ENCODE measurements at places on chromosomes 2 and 18. TPM values are rescaled to one million over a fixed set of nuclear protein-coding genes. Genes with fewer than 3 reads are reported as not detected.

CRYGD gene
- total RNA-seq, result 0.98 TPM

UGT1A4 gene
- not detected for total RNA-seq

KCNIP3 gene
- total RNA-seq, result 1.9 TPM

NAGK gene
- 59.9 TPM for total RNA-seq

CNTNAP5 gene
- 0.17 TPM for total RNA-seq

GPR17 gene
- total RNA-seq, result not detected

C1QL2 gene
- 0.88 TPM for total RNA-seq

LYPD6B gene
- 2.2 TPM for total RNA-seq

DSEL gene
- total RNA-seq, result 20.6 TPM

C1GALT1C1L gene
- total RNA-seq, result not detected

RAB17 gene
- total RNA-seq, result 83.8 TPM

TCF4 gene
- total RNA-seq, result 118 TPM

ICOS gene
- total RNA-seq, result not detected

REG3G gene
- total RNA-seq, result not detected

- no peak for DNase-seq
Observed at GRCh38 chr2:40220177-40220925, 231.5 kb downstream of the SLC8A1 start.

DNA sequence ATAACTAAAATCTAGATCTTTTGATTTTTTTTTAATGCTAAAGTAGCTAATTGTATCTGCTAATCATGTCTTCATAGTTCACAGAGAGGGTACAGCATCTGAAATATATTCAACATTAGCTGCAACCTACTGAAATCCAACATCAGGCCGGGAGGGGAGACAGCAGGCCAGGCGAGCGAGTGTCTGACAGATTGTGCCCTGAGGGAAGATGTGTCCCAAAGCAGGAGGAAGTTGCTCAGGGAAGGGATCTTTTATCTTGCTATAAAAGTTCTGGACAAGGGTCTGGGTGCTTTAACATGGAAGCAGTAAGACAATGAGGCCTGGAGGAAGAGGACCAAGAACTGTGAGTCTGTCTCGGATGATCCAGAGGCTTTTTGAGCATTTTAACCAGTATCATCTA, 274.1 kb downstream of the AFF3 start:
- no peak for DNase-seq

DNA sequence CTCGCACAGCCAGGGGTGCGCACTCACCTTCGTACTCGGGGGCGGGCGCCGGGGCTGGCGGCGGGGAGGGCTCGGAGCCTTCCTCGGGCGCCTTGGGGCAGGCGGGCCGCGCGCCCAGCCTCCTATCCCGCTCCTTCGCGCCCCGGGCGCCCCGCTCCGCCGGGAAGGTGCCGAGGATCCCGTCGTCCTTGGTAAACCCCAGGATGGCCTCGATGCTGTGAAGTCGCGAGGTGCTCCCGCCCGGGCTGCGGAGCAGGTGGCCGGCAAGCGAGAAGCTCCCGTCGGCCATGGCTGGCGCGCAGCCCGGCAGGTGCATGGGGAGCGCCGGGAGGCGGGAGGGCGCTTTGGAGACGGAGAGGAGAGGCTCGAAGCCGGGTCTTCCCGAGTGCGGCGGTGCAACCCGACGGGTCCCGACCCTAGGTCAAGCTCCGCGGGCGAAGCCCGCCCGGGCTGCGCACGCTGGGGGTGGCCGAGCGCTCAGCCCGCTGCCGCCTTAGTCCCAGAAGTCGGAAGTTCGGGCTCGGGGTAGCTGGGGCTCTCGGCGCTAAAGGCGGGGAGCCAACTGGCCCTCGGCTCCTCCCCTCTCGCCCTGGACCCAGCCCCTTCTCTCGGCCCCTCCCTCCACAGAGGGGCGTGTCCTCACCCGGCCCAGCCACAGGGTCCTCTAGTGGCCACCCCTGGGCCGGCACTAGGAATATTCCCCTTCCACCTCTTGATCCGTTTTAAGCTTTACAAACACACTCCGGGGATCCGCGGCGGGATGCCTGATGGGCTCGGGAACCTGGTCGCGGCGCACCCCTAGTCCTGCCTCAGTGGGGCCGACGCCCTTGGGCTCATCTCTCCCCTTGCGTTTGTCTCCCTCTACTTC, at the start of gene RAX:
TSS of gene RAX (minus strand) at position 564 of the 868 bp plus-strand sequence. CDS start at position 316, 248 bp downstream.
- no peak for DNase-seq

- DNase-seq, result no peak
Observed at GRCh38 chr2:57878866-57879210, 167.8 kb upstream of the VRK2 start.

GRCh38 chr2:152861349-152861942, 143.0 kb downstream of the ARL6IP6 start:
- DNase-seq, result peak; percentile 5

GRCh38 chr2:203751685-203752271, 45.3 kb downstream of the CD28 start:
- no peak for DNase-seq

DNA sequence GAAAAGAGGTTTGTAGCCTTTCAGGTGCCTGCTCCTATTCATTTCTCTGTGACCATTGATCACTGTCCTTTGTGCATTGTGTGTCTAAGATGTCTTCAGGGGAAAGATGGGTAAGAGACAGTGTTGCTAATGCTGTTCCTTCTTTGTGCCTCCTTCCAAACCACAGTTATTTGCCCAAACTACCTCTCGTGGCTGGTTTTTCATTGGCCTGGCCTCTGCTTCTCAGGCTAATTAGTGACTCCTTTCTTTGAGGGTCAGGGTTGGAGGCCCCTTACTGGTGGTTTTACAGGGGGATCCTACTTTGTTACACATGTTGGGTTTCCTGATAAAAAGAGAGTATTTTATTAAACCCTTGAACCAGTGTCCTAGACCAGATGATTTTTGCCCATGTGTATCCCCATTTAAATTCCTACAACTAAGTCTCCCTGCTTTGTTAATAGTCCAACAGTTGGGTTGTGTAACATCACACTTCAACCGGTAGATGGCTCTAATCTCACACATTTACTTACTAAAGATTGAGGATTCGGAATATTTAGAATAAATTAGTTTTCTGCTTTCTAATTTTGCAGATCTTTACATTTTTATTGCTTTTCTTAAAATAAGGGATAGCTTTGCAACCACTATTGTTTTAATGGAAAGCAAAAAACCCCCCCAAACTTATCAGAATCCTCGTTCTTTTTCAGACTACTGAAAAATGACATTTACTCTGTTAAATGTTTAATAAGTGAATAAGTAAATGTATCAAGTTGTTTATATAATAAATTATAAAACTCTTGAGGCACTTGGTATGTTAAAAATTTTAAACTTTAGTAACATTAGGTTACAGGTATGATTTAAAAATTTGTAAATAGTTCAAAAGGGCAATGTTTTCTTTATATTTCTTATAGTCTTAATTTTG, 2.4 kb downstream of the MARS2 start:
- no peak for DNase-seq

GRCh38 chr18:24200494-24201290, 61.8 kb downstream of the CABYR start:
- DNase-seq, result no peak

- DNase-seq, result no peak
Observed at GRCh38 chr18:36176177-36176584, 11.1 kb upstream of the MOCOS start.

DNA sequence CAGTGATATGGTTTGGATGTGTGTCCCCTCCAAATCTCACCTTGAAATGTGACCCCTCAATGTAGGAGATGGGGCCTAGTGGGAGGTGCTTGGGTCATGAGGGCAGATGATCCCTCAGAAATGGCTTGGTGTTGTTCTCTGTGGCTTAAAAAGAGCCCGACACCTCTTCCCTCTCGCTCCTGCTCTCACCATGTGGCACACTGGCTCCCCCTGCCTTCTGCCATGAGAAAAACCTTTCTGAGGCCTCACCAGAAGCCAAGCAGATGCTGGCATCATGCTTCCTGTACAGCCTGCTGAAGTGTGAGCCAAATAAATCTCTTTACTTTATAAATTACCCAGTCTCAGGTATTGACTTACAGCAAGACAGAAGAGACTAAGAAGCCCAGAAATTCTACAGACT, 357.1 kb downstream of the NRXN1 start:
- DNase-seq, result peak; percentile 29

- peak; percentile 33 for DNase-seq
Observed at GRCh38 chr18:25672490-25672889, 320.5 kb upstream of the ZNF521 start.

- DNase-seq, result no peak
Observed at GRCh38 chr18:77208964-77209363, 40.7 kb upstream of the GALR1 start.

- no peak for DNase-seq
Observed at GRCh38 chr18:50315100-50315871, 27.8 kb upstream of the CXXC1 start.

DNA sequence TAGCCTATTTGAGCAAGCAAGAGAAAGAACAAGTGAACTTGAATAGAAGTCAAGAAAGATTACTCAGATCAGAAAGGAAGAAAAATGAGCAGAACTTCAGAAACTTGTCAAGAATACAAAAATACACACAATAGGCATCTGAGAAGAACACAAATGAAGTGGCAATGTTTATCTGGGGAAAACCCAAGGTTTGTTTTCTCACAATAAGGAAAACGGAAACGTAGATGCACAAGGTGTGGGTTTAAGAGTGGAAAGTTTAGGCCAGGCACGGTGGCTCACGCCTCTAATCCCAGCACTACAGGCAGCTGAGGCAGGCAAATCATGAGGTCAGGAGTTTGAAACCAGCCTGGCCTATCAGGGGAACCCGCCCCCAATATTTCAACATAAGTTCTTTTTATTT, 159.5 kb upstream of the GYPC start:
- DNase-seq, result no peak

GRCh38 chr2:232483311-232483922, 4.2 kb downstream of the ECEL1 start:
- DNase-seq, result no peak

GRCh38 chr2:191363267-191363666, 118.1 kb downstream of the MYO1B start:
- DNase-seq, result no peak

DNA sequence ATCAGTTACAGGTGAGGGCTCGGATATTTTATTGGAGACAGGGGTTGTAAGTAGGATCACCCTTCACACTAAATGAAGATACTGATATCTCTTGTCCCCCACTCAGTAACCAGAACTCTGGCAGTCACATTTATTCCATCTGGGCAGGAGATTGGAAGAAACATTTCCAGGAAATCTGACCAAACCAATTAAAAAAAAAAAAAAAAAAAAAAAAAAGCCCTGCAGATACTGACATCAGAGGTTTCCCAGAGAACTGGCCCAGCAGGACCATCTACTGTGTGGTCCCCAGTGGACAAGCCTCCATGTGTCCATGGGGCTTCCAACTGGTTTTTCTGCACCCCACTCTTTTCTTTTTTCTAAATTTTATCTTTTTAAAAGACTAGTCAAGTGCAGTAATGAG, 41.3 kb downstream of the SH2D6 start:
- no peak for DNase-seq

DNA sequence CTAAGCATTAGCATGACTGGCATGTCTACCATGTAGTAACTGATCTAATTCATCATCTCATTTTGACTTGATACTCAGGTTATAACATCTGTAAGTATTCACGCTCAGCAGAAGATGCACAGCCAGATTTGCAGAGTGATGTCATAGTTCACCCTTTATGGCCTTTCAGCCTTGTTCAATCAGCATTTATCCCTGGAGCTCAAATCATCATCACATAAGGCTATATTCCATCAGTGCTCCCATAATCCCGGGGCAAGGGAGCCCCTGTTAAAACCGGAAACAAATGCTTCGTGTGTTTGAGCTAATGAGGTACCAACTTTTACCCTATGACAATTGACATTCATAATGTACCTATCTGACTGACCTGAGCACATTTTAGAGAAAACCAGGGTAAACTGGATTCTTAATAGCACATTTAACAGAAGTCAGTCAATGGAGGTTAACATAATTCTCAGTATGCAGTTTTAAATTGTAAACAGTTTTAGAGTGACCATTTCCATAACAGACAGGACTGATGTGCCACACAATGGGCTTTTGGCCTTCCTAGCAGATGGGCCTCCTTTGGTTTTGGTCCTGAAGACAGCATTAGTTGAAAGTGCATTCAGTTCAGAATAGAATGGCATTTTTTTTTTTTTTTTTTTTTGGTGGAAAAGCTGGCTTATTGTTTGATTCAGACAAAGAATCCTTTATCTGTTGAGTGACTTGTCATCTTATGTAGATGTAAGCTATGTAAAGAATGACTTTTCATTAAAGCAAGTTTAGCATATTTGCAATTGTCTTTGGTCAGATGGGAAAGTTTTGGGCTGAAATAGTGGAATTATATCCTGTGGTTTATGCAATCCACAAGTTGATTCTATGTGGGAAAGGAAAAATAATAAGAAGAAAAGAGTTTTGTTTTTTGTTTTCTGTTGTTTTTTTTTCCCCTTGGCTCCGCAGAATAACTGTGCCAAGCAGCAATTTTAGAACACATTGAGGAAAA, 866.0 kb upstream of the ACVR2A start:
- no peak for DNase-seq

DNA sequence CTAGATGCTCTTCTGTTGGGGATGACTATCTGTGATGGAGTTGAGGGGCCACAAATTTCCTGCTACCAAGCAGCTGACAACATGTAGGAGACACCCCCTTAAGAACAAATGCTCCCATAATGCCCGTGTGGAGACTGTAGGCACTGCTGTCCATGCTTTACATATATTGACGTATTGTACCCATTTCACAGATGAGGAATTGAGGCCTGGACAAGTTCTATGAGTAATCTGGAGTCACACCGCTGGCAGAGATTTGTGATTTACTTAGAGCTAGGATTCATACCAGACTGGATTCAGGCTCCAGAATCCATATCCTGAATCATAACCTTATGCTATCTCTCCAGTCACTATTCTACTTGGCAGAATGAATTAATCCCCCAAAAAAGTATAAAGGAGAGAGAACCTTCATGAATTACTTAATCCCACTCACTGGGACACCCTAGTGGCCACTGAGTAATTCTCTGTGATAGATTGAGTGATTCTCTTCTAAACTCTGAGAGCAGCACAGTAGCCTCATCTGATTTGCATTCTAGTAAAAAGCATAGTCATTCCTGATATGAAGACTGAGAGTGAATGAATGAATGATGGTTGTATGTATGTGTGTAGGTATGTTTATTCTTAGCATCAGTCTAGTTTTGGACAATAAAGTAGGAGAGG, 460.7 kb upstream of the MEIS1 start:
- DNase-seq, result no peak

GRCh38 chr2:191050640-191050987, 36.6 kb upstream of the STAT1 start:
- DNase-seq, result no peak

Data from H1 (cell line).